ENCODE measurements at places on chromosomes 5 and 9.

GRCh38 chr5:37869216-37869615 lies 29.4 kb upstream of the GDNF start:
- no peak for DNase-seq

DNA sequence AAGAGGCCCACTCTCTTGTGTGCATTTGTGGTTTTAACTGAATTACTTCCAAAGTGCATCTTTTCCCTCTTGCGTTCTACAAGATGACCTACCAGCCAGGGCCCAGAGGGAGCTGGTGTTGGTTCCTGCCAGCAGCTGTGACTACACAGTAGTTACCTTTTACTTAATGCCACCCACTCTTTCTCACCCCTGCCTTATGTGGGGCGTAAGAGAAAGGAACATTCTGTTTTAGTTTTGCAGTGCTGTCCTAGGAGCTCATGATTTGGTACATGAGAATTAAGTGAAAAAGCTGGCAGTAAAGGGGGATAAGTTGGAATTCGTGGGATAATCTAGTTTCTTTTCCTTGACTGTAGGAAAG lies 45.4 kb downstream of the RCL1 start:
- no peak for DNase-seq

- DNase-seq = no peak
These were observed 21.5 kb upstream of the CDC23 start for GRCh38 chr5:138234651-138235050.

DNA sequence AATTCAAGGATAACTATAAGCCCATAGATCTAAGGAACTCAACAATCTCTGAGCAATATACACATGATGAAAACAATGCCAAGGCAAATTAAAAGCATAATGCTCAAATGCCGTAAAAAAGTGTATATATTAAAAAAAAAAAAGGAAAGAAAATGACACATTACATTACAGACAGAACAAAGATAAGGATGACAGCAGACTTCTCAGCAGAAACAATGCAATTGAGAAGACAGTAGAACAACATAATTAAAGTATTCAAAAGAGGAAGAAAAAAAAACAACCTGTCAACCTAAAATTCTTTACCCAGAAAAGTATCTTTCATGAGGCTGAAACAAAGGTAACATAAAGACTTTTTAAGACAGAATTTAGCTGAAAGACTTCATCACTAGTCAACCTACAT lies 591.7 kb downstream of the ZNF608 start:
- no peak for DNase-seq
